ENCODE measurements at places on chromosomes 4 and X.

- DNase-seq, result no peak
Observed at GRCh38 chrX:100748108-100748507, 16.2 kb upstream of the SYTL4 start.

DNA sequence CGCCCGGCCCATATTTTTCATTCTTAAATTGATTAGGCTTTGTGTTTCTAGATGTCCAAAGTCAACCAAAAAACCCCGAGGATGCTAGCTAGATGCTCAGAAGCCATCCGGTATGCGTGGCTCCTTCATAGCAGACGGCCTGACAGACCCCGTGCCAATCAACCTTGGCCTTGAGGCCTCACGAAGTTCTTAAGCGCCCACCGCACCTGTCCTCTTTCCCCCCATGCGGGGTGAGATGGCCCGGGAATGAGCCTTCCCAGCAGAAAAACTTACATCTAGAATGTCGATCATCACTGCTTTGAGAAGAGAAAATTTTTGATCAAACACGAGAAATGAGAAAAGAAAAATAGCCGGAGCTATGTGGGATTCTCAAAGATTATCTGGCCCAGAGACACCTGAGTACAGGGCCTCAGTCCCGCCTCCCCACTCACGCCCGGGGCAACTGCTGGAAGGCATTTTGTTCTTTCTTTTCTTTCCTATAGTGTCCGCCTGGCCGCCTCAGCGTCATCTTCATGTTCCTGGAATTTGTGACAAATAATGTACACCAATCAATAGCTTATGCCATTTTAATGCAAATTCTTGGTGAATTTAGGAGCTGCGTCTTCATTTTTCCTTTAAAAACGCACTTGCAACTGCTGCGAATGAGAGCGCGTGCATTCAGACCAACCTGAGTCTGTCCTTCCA, 1.6 kb upstream of the NAT8L start:
- no peak for DNase-seq

DNA sequence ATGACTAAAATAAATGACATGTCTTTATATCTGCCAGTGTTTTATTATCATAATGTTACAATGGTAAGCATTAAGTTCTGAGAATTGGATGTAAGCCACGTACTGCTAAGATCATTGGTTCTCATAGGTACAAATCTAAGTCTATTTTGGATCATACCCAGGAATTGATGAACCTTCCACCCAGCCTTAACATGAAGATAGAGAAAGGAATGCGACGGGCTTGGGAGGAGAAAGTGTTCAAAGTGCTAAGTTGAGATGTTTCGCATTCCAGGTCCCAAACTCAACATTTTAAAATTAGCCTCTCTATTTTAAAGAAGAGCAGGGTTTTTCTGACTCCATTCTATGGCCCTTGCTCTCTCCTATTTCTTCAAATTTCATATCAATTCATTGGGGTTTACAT, 54.9 kb upstream of the FRAS1 start:
- no peak for DNase-seq

DNA sequence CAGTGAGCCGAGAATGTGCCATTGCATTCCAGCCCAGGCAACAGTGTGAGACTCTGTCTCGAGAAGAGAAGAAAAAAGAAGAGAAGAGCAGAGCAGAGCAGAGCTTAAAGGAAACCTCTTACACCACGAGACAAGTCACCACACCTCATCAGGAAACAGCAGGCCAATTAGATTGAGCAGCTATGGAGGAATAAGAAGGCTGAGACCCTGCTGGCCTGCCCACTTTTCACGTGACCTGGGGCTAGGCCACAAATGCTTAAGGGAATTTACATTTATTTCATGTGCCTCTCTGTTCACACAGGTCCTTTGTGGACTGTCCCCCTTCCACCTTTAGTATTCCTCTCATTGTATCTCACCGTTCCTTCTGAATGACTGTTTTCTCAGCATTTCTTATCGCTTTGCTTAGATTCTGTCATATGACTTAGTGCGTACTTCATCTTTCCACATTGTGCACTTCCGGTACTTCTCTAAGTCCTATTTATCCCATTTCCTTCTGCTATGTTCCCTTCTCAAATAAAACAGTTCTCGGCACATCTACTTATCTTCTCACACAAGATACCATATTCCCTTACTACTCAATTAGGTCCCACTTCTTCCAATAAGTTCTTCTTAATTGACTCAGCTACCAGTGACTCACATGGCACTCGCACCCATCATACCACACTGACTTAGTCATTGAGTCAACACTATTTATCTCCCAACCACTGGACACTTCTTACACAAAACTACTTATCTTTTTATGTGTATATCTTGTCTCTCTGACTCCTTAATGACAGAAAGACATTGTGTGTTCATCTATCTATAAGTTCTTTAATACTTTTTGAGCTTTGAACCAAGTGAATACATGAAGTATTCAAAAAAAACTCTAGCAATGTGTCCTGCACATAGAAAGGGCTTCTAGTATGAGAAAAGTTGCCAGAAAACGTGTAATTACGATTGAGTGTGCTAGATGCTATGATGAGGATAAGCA, 11.0 kb downstream of the CUL4B start:
- no peak for DNase-seq

DNA sequence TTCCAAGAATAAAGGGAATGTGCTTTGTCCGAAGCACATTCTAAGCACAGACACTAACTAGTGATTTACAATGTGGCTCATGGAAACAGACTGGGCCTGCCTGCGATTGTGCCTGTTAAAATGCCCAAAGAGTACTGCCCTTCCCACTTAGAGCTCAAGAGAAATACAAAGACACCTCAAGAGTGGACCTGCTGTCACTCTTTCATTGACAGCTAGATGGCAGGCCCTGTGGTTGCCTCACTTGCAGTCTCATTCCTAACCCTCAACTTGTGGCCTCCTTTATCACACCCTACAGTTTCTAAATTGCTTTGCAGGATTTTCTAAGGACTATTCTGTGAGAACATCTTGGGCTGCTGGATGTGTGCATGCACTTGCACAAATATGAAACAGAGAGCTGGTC, 331.0 kb upstream of the EMCN start:
- DNase-seq, result peak; percentile 13

- DNase-seq, result no peak
Observed at GRCh38 chrX:150564838-150565237, 3.6 kb upstream of the MTM1 start.

DNA sequence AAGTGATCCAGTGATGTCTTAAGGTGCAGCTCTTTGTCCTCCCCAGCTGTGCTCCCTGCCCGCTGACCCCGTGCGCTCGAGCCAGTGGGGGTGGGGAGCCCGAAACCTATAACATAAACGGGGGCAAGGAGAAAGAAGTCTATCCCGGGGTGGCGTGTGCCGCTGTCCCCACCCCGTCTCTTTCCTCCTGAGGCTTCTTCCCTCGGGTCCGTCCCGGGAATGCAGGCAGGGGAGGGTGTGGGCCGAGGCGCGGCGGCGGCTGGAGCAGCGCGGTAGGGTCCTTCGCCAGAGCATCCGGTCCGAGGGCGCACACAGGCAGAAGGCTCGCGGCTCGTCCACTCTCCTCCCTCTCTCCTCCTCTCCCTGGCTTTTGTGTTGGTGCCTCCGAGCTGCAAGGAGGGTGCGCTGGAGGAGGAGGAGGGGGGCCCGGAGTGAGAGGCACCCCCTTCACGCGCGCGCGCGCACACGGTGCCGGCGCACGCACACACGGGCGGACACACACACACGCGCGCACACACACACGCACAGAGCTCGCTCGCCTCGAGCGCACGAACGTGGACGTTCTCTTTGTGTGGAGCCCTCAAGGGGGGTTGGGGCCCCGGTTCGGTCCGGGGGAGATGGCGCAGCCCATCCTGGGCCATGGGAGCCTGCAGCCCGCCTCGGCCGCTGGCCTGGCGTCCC, at the start of gene RAB33A:
TSS of gene RAB33A (plus strand) at position 517 of the 681 bp plus-strand sequence. CDS start at position 618, 101 bp downstream.
- peak; percentile 48 for DNase-seq

DNA sequence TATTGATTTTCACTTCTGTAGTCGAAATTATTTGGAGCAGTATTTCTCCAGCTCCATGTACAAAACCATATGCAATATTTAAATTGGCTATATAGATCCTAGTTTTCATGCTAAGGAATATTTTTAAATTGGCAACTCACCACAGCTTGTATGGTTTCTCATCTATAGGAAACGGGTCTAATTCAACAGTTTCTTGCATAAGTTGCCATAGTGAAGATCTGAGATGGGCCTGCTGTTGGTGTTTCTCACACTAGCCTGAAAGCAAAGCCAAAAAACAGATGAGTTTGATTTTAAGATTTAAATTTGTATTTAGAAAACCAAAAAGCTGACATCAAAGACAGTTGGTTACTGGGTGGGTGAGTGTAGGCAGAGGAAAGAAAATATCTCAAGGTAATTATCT, 5.5 kb downstream of the MAPK10 start:
- no peak for DNase-seq

DNA sequence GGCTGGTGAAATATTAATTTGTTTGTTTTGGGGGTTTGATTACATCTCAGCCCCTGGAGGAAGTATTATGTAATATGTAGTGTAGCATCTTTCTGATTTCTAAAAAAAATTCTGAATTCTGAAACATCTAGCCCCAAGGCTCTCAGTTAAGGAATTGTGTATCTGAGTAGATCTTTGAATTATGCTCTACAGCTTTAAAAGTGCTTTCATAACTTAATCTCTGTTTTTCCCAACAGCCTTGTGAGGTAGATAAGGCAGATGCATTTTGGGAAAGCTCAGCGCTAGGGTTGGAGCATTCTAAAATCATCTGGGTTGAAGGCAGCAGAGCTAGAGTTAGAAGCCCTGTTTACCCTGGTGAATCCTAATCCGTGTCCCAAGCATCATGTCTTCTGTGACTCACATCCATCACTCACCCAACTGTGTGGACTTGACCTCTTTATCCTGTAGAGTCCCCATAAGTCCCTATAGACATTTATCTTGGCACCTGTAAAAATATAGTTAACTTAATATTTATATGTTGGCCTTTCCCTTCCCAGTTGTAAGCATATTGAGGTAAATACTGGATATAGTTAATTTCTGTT, 49.8 kb downstream of the FNIP2 start:
- DNase-seq, result peak; percentile 9

DNA sequence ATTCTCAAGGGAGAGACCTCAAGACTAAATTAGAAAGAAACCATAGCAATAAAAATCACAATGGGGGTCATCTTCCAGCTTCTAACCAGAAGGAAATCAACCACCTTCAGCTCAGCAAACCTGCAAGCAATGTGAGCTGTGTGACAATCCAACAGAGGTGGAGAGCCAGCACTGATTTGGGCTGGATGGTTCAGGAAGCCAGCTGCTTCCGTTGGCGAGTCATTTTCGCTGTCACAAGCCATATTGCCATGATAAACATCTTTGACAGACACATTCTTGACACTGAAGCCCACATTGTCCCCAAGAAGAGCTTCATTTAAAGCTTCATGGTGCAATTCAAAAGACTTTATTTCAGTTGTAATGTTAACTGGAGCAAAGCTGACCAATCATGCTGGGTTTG, 22.7 kb downstream of the F8A1 start:
- no peak for DNase-seq

DNA sequence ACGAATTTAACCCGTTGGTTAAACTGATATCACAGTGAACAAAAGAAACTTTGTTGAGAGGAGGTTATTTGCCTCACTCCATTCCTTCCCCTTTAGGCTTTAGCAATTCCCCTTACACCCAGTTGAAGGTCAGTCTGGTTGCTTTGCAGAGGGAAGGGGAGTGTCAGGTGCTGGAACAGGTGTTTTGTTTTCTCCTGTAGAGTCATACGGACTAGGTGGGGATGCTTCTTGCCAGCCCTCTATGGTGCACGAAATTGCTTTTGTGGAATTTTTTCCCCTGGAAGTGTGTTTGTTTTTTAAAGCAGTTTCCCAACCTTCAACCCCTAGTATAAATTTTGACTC, 33.1 kb downstream of the DLG3 start:
- DNase-seq, result no peak

DNA sequence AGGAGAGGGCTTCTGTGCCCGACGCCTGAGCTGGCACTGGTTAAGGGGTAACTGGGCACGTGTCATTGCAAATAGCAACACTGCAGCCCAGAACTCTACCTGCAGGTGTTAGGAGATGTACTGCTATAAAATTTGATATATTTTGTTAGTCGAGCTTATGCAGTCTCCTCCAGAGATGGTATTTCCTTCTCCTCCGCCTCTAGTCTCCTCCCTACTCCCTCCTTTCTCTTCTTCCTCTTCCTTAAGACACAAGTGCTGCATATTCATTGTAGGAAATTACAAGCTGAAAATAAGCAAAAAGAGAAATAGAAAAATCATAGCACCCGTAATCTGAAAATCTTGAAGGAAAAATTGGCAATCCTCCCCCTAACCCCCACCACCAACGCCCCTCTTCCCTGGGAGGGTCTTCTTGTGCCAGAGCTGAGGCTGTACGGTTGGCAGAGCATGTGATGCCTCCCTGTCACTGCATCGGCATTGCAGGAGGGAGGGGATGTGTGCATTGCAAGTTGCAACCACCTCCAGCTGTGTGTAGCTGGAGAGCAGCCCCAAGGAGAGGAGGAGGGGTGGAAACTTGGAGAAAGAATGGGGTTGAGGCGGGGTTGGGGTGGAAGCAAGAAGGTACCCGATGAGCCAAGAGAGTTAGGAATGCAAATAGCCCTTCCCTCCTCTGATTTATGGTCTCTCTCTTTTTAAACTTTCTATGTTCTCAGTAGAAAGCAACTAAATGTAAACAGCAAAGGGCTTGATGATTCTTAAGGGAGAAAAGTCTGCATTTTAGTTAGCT, 48.3 kb upstream of the MND1 start:
- DNase-seq, result no peak

GRCh38 chr4:187602339-187603092, 393.1 kb upstream of the ZFP42 start:
- DNase-seq, result no peak

DNA sequence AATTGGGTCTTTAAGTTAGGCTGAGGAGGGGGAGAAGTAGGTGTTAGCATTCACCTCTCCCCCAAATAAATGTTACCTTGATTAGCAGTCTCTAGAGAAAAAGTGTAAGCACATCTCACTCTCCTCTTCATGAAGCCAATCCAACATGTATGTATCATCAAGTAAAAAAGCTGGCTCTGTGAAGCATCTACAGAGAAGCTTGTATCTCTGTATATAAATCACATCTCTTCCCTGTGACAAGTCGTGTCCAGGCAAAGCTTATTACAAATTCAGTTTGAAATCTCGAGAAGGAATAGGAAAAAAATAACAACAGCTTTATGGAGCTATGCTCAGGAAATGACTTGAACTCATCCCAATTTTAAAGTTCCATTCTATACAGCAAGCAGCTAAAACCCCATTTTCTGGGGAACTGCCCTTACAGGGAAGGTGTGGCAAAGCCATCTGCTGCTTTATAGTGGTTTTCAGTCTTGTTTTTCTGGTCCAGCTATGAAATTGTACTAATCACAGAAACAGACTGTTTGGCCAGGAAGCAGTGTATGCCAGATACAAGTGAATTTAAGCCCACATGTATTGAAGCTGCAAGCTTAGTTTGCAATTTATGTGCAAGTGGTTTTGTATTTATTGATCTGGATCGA, 313.3 kb upstream of the NOCT start:
- no peak for DNase-seq

- no peak for DNase-seq
Observed at GRCh38 chr4:42159271-42160001, 7.0 kb upstream of the BEND4 start.

- DNase-seq, result no peak
Observed at GRCh38 chr4:181661090-181661489, 582.1 kb upstream of the TENM3 start.

All from NCI-H82 (cell line).